CD4-positive, alpha-beta T cell treated with Interleukin-6 at 100 ng/mL for 8 hours (primary cell): ENCODE measurements at places on chromosomes 1 and 21.

DNA sequence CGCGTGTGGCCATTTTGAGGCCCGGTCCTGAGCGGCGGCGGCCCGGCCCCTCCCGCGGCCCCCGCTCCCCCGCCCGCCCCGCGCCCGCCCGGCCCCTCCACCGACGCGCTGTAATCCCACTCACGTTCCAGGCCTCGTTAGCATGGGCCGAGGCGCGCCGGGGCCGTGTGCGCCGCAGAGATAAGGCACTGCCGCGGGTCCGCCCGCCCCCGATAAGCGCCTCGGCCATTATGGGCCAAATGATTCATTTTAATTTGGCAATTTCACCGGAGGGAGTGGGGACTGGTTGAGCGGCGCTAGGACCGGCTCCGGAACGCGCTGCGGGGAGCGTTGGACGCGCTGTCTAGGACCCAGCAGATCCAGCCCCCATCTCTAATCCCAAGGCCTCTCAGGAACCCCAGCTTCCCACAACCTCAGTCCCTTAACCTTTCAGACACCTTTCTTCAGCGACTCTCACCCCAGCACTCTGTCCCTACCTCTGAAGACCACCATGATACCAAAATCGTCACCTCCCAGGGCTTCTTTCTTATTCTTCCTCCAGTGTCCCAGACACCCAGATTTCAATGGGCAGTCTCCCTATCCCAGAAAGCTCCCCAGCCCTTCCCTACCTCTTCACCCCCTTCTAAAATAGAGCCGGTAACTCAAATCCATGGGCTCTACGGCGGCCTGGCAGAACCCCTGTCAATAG, at the start of gene TAL1:
TAL1 (minus strand) TSS at position 39 of the 688 bp plus-strand sequence. CDS start 6,337 bp downstream, outside the sequence.
- no peak for DNase-seq

DNA sequence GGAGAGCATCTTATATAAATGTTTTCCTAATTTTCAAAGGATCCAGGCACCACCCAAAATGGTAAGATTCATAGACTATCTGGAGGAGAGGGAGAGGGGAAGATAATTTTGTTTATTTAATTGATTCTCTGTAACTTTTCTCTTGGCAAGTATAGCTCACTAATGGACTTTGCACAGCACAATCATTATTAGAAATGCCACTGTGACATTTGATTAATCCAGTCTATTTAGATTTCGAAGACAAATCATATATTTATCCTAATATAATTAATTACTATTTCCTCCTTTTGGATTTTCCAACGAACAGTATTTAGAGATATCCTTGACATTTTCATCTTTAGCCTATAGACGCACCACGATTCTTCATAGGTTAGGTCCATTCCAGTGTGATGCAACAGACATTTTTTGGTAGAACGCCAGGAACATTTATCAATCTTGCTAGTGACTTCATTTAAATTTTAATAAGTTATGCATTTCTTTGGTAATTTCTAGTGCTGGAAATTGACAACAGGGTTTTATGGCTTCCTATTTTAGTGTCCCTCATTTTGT, 152.4 kb downstream of the GRIK1 start:
- no peak for DNase-seq

DNA sequence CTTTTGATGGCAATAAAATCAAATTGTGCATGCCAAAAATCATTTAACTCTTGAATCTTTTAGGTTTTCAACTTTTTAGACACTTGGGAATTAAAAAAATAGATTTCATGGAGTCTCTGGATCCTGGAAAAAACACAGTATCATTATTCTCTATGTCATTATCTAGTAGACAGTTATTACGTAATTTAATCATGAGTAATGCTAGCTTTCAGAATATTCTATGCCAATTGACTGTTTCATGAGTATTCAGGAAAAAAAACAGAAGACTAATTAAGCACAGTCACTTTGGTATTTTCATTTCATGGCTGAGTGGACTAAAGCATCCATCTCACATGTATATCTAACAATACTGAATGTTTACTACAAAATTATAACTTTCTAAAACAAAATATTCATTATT, 44.0 kb downstream of the ODF2L start:
- DNase-seq = no peak

DNA sequence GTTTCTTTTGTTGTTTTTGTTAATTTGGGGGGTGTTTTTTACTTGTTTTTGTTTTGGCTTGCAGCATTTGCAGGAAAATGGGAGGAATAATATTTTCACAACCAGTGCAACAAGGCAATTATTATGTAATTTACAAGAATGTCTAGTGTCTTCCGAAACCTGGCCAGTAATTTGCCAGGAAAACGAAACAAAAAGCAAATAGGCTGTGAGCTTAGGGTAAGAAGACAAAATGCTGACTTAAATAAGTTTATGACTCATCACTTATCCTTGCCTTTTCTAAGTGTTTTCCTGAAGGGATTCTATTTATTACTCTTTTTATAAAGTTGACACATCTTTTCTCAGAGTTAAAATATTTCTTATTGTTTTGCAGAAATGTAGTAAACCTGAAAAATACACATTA, 49.8 kb downstream of the KCNT2 start:
- no peak for DNase-seq

DNA sequence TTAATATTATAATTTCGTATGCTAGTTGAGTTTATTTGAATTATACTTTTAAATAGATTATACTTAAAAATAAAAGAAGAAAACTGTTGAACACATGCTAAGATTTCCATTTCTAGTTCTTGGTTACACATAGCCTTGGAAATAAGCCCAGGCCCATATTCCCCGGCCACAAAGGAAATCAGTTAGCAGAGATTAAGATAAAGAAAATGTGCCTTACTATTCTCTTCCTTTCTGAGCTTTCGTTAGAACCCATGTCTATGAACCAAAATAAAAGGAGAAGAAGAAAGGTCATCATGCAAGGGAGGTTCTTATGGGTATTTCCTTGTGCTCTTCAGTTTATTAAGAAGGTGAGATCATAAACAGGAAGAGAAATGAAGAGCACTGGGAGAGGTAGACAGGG, 32.3 kb upstream of the CRP start:
- no peak for DNase-seq

- no peak for DNase-seq
These were observed 18.4 kb upstream of the TSPAN2 start for GRCh38 chr1:115107516-115108260.

DNA sequence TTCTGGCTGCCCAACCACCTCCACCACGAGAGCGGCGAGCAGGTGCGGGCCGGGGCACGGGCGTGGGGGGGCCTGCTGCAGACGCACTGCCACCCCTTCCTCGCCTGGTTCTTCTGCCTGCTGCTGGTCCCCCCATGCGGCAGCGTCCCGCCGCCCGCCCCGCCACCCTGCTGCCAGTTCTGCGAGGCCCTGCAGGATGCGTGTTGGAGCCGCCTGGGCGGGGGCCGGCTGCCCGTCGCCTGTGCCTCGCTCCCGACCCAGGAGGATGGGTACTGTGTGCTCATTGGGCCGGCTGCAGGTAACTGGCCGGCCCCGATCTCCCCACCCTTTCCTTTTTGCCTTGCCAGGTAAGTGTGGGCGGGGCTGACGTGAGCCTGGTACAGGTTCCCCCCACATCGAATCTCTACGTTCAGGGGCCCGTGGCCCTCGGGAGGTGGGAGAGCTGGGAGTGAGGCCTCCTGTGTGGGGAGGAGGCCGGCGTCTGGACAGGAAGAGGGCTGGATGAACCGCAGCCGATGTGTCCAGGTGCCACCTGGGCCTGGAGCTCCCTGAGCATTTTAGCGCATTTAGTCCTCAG, 51.7 kb downstream of the COL18A1 start:
- DNase-seq = no peak

DNA sequence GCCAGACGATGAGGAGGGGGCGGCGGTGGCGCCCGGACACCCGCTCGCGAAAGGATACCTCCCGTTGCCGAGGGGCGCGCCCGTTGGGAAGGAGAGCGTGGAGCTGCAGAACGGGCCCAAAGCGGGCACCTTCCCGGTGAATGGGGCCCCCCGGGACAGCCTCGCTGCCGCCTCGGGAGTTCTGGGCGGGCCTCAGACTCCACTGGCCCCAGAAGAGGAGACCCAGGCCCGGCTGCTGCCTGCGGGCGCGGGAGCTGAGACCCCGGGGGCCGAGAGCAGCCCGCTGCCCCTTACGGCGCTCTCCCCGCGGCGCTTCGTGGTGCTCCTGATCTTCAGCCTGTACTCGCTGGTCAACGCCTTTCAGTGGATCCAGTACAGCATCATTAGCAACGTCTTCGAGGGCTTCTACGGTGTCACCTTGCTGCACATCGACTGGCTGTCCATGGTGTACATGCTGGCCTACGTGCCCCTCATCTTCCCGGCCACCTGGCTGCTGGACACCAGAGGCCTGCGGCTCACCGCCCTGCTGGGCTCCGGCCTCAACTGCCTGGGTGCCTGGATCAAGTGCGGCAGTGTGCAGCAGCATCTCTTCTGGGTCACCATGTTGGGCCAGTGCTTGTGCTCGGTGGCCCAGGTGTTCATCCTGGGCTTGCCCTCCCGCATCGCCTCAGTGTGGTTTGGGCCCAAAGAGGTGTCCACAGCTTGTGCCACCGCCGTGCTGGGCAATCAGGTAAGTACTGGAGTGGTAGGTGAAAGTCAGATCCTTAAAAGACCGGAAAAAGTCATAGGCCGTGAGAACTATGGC, 588 bp downstream of the FLVCR1 start:
- no peak for DNase-seq

DNA sequence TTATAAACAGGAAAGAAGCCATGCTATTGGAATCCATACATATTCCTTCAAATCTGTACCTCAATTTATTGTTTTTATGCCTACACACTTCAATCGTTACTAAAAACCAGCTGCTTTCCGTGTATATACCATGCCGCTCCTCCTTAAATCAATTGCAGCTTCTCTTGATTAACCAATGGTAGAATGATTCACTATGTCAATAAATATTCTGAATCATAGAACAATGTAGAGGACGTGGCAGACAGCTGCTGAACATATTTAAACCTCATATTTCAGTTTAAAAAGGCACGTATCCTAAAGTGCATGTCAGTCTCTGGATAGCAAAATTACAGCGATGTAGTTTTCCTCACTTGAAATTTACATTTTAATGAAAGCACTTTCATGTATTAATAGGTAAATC, 100.4 kb downstream of the MRPL39 start:
- DNase-seq = no peak

- DNase-seq = no peak
These were observed 5.3 kb downstream of the RPS8 start for GRCh38 chr1:44780583-44781121.

DNA sequence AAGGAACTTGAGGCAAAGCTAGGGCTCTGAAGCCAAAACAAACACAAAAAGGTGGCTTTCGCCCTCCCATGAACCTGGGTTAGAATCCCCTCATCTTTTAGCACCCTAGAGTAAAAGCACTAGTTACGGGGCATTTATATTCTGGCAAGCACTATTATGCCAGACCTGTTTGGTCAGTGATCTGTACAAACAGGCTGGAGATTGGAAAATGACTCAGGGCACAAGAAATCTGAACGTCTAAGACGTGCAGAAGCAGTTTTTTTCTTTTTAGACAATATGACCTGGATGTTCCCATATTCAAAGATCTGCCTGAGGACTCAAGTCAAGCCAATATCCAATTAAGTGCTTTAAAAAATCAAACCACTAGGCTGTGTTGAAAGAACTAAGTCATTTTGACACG, 3.0 kb downstream of the ZNF436 start:
- DNase-seq = no peak

DNA sequence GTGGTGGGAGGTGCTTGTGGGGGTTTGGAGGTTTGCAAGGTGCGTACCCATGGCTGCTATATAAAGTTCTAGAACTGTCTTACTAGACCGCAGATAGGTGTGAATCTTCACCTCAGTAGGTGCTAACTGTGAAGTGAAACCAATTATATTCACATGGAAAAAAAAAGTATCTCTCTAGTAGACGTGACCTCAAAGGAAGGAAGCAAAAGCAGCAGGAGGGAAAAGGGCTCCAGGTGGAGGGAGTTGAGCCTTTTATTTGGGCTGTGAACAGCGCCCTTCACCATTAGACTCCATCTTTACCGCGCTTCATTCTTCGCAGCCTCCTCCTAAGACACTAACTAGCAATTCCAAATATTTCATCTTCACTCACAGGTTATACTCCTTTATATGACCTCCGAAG, 129.8 kb downstream of the TBX19 start:
- peak; percentile 24 for DNase-seq

GRCh38 chr1:18735224-18735997, 104.8 kb downstream of the PAX7 start:
- DNase-seq = no peak

DNA sequence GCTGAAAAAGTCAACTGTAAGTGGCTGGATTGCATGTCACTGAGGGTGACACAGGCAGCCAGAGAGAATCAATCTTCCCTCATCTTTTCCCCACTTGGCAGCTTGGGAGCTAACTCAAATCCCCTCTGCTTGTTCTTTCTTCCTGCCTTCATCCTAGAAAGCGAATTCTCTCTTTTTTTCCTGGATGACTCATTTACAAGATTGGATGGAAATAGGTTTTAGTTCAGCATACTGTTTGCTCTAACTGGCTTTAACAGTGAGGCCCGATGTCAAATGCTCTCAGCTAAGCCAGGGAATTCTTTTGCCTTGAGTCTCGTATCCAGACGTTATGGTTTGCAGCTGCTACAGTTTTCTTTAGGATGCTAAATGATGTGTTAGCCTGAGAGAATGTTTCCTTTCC, 72.7 kb downstream of the HUNK start:
- DNase-seq = no peak

DNA sequence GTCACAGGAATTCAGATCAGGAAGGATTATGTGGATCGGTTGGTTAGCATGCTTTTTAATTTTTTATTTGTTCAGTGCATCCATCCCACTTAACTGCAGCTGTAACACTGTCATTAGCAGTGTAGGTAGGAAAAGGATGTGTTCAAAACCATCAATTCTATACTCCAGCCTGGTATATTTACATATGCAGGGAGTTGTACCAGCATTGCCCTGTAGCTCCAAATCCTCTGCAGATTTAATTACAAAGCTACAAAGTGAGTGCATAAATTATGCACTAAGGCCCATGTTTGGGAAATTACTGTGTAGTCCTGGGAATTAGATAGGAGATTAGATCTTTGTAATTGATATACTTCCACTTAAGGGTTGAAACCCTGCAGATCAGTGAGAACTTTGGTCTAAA, 15.9 kb upstream of the OSBPL9 start:
- DNase-seq = no peak

DNA sequence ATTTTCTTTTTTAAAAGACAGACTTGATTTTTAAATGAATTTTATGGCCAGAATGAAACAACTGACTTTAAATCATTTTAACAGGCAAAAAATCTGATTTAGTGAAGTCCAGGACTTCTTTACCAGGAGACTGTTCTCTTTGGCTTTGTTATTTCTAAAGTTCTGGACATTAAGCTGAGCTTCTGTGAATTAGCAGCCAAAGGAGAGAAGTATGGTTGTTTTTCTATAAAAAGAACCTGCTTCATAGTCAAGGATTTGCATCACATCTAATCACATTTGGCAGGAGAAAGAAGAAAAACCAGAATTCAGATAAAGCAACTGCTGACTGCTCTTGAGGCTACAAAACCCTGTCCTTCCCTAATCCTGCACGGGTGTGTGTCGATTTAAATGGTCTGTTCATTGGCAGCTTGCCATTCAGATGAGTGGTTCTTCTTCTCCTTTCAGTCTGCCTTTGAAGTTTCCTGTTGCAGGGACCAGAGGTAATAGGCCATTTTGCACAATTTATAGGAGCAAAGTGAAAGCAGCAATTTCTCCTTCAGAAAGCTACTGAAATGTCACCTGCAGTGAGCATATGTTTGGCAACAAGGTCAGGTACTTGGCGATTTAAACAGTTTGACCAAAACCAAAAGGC, 215.4 kb downstream of the OLFM3 start:
- no peak for DNase-seq

- no peak for DNase-seq
These were observed 111.6 kb downstream of the RIPK4 start for GRCh38 chr21:41655259-41655658.

- peak; percentile 95 for DNase-seq
These were observed at the start of gene ARID1A for GRCh38 chr1:26695356-26696118. ARID1A (plus strand) TSS chr1:26696015; CDS start chr1:26696404, 389 bp downstream.
